Inflammatory macrophage treated with lipopolysaccharide for 4 hours (primary cell): ENCODE measurements at places on chromosomes 7 and 10.

DNA sequence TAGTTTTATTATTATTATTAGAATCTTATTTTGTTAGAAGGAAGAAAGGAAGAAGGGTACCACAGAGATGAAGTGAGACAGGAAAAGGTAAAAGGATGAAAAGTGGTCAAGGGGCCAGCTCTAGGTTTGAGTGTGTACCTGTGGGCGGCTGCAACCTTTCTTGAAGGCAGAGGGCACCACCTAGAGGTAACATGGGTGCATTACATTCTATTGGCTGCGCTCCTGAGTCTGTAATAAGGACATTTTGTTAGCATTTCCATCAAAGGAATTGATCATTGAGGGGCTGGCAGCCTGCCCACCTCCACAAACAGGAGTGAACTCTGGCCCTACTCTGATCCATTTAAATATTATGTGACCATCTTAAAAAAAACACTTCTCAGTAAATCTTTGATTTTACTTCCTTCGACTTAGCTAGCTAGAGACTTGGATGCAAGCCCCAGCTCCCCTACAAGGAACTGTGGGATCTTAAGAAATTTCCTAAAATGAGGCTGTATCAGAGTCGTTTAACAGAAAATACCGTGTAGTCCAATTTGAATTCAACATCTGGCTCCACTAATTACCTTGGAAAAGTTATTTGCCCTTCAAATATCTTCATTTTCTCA lies 610.4 kb downstream of the IPMK start:
- DNase-seq = peak; percentile 56

GRCh38 chr7:46900312-46901263 lies 681.3 kb downstream of the TNS3 start:
- DNase-seq = no peak

DNA sequence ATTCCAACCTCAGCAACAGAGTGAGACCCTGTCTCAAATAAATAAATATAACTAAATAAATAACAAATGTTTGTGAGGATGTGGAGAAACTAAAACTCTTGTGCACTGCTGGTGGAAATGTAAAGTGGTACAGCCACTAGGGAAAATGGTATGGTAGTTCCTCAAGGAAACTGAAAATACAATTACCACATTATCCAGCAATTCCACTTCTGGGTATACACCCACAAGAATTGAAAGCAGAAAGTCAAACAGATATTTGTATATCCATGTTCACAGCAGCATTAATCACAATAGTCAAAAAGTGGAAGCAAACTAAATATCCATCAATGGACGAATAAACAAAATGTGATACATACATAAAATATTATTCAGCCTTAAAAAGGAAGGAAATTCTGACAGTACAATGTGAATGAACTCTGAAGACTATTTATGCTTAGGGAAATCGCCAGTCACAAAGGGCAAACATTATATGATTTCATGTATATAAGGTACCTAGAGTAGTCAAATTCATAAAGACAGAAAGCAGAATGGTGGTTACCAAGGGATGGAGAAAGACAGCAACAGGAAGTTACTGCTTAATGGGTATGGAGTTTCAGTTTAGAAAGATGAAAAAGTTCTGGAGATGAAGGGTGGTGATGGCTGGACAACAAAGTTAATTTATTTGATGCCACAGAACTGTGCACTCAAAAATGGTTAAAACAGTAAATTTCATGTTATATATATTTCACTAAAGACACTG lies 9.8 kb downstream of the ARHGAP12 start:
- peak; percentile 83 for DNase-seq

GRCh38 chr7:79180533-79180932 lies 272.9 kb downstream of the MAGI2 start:
- DNase-seq = no peak

GRCh38 chr10:82505009-82505408 lies 630.0 kb downstream of the NRG3 start:
- DNase-seq = no peak

- no peak for DNase-seq
Observed at GRCh38 chr7:34396437-34397064, 261.5 kb upstream of the NPSR1 start.

DNA sequence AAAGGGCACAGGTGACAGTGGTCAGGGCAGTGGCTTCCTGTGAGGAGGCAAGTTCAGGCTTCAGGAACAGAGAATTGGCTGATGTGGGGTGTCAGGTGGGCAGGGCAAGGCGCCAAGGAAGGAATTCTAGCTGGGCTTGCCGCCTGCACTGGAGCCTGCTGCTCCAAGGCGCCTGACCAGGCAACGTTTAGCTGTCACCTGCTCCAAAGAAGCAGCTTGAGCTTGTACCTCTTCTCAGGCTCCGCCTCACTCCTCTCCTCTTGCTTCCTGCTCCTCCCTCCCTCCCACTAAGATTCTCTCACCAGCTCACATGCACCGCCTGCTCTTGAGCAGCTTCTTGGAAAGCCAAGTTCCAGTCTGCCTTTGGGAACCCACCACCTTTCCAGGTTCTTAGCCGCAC lies 187.4 kb upstream of the GRB10 start:
- no peak for DNase-seq

DNA sequence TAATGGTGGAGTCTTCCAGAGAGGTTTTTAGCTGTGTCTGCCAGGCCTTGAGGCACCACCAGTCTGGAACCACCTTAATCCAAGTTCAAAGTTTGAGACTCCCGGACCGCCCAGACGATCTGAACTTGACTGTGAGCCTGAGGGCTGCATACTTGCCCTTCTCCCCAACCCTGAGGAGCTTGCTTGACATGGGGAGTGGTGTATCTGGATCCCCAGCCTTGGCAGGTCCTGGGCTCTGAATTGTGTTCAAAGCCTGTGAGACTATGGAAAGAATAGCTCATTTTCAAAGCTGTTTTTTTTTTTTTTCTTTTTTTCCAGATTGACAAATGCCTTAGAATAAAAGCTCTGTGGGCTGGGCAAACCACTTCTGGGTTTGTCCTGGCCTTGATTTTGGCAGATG lies 22.3 kb upstream of the CAMK1D start:
- no peak for DNase-seq

- no peak for DNase-seq
Observed at GRCh38 chr10:114442091-114442630, 37.9 kb upstream of the AFAP1L2 start.

DNA sequence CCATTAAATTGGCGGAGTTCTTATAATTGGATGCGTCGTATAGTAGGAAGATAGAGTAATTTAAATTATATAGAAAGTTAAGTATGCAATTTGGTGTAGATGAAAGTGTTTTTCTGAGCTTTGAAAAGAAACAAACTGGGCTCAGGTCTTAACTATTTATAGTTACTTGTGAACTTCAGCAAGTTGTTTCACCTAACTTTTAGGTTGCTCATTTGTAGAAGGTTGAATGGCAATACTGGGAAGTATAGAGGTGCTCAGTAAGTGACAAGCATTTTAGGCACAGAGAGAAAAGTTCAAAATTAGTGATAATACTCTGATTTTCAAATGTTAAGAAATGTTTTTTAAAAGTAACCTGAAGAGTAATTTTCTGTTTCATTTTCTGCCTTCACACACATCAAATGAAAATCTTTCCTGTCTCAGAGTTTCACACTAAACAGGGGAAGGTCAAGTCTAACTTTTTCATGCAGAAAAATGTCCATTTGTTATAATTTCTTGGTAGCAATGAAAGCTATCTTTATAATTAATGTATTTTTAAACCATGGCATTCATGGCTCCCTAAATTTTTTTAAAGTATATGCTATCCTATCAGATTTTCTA lies 146.5 kb downstream of the PHF14 start:
- no peak for DNase-seq

GRCh38 chr7:25311346-25311745 lies 83.1 kb upstream of the NPVF start:
- DNase-seq = no peak

DNA sequence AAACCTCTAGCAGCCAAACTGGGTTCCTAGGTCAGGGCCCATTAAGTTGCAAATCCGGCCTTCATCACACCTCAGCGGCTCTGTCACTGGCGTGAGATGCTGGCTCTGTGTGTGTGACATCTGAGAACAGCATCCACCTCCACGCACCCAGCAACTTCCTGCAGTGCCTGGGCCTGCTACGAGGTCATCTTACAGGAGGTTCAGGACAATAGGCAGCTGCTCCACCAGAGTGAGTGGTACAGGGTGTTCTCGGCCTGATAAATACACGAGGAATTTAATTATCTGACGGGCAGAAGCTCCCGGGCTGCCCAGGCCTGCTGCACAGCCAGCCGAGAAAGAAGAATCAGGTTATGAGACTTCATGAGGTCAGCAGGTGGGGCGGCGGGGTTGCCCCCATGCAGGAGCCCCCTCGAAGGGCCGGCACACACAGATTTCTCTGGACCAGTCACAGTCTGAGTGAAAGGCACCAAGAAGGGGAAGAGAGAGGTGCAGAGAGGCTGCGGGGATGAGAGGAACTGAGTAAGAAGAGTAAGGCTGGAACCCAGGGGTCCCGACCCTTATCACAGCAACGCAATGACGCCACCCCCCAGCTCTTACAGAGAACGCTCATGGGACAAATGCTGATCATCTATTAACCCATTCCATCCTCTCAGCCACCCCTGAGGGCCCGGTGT lies 49.3 kb downstream of the CALML3 start:
- no peak for DNase-seq

- no peak for DNase-seq
Observed at GRCh38 chr7:65554-65953, 126.8 kb upstream of the FAM20C start.

GRCh38 chr7:55435466-55435865 lies 70.3 kb downstream of the LANCL2 start:
- no peak for DNase-seq

GRCh38 chr7:81725003-81725811 lies 44.6 kb downstream of the HGF start:
- DNase-seq = no peak

GRCh38 chr7:92615861-92616260 lies 25.7 kb upstream of the FAM133B start:
- DNase-seq = no peak

DNA sequence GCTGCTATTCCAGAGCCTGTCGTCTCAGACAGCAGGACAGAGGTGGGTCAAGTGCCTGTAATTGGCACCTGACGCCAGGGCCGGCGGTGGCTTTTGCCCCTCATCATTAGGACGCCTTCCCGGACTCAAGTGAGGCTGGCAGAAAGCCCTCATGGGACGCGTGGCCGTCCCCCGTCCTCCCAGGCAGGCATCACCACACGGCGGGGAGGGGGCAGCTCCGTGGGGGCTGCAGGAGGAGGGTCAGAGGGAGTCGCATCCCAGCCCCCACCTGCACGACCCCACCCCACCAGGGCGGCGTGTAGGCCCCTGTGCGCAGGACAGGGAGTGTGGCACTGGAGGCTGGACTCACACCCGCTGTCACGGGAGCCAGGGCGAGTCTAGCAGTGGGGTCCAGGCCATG lies 16.3 kb downstream of the CFAP46 start:
- no peak for DNase-seq

DNA sequence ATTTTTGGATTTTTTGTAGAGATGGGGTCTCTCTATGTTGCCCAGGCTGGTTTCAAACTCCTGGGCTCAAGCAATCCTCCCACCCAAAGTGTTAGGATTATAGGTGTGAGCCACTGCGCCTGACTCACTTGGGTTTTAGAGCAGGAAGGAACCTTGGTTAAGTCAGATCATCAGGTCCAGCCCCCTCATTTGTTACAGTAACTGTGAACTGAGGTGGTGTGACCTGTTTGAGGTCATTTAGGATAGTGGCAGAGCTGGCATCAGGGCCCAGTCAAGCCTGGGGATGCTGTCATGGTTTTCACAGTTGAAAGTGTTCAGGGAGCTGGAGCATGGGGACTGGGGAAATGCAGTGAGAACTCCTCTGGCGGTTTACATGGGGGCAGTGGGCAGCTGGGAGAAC lies 159.6 kb downstream of the TAX1BP1 start:
- peak; percentile 34 for DNase-seq

DNA sequence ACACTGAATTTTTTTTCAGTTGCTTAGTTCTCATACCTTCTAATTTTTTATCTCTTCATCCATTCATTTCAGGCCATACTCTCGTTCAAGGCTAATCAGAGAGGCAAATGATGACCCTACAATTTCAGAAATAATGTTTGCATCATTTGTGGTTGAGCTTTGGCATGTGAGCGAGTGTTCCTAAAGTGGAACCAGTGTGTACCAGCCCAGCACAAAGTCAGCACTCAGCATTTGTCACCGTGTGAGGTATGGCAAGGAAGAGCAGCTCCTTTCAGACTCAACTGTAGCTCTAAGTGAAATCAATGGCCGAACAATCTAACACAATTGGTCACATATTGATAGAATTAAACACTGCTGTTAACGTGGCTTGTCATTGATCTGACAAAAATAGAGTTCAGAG lies 154.6 kb downstream of the POU6F2 start:
- DNase-seq = no peak

DNA sequence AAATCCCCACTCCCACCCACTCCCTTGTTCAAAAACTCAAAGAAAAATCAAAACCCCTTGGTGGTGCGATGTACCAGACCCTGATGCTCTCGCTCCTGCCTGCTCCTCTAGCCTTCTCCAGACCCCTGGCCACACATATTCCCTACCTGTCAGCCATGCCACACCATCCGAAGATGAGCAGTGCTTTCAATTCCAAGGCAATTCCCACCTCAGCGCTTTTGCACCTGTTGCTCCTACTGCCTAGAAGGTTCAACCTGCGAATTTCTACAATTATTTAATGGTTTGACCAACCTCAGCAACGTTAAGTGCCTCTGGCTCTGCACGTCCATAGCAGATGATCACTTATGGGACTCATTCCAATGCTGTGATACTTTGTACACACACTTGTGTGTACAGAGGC lies 11.1 kb downstream of the SLC16A12 start:
- DNase-seq = no peak

DNA sequence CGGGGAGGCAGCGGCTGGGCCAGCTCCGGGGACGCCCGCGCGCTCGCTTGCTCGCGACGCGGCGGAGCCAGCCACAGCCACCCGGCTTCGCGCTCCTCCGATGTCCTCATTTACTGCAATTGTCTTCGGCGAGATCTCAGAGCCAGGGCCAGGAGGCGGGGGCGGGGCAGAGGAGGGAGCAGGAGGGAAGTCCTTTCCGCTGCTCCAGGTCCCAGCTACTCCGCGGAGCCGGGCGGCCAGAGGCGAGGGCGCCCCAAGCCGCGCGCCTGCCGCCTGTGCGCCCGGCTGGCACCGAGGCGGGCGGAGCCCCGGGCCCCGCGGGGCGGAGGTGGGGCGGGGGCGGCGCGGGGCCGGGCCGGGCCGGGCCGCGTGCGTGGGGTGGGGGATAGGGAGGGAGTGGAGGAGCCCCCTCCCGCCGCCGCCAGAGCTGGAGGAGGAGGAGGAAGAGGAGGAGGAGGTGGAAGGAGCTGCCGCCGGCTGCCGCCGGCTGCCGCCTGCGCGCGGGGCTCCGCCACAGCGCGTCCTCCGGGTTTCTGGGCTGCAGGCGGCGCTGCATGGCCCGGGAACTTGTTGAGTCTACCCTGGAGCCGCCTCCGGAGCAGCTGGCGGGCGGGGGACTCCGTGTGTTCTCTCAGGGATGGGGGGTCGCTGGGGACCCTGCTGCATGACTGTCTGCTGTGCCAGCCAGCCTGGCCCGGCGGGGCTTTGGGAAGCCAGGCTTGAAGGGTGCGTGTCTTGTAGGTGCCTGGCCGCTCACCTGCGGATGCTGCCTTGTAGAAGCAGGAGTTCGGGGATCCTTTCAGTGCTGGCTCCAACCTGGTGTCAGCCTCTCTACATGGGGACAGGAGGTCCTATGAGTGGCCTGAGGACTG lies at the start of gene INSYN2A:
INSYN2A (minus strand) TSS at position 310 of the 872 bp plus-strand sequence. CDS start 20,196 bp downstream, outside the sequence.
- no peak for DNase-seq
